Effector CD4-positive, alpha-beta T cell (primary cell): ENCODE measurements at places on chromosomes 16 and 17.

DNA sequence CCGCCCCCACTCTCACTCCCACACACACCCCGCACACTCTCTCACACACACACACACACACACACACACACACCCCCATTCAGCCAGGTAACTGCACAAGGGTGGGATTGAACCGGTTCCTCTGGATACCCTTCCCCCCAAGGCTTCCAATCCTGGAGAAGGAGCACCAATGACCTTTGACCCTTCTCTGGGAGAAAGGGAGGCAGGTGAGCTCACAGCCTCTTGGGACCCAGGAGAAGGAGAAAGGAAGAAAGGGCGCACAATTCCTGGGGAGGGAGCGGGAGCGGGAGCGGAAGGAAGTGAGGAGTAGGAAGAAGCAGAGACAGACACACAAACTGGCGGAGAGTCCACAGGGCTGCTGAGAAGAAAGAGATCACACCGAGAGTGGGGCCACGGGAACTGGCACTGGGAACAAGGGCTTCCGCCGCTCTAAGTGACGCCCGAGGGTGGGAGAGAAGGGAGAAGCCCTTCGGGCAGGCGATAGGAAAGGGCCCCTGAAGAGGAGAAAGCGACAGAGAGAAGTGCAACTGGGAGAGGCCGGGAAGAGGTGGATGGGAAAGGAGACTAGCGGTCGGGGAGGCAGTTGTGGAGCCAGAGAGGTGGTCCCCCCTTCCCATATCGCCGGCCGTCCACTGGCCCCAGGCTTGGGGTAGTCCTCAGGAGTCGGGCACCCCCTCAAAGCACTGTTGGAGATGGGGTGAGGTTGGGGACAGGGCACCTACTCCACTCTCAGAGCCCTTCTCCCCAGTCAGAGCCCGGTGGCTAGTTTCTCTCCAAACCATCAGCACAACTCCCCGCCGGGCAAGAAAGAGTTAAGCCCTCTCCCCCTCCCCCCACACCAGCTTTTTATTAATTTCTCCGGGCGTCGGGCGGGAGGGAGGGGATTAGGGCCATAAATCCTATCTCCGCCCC is 1.3 kb downstream of the SAMD14 start:
- DNase-seq, result no peak

DNA sequence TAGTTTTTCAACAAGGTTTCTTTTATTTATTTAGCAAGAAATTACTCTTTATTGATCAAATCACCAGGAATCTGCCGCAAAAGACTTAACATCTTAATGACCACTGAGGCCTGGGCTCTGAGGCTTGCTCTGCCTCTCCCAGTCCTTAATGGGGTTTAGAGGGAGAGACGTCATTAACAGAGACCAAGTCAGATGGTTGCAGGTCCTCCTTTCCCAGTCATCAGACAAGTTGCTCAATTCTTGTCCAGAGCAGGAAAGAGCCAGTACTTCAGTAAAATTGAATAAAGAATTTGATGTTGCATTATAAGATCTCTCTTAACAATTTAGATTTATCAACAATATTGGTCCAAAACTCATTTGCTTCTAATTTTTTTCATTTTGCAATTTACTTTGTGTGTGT is 2.0 kb downstream of the SEPHS2 start:
- no peak for DNase-seq

- DNase-seq, result no peak
Measured at GRCh38 chr17:30541802-30542201, 64.6 kb downstream of the GOSR1 start.

DNA sequence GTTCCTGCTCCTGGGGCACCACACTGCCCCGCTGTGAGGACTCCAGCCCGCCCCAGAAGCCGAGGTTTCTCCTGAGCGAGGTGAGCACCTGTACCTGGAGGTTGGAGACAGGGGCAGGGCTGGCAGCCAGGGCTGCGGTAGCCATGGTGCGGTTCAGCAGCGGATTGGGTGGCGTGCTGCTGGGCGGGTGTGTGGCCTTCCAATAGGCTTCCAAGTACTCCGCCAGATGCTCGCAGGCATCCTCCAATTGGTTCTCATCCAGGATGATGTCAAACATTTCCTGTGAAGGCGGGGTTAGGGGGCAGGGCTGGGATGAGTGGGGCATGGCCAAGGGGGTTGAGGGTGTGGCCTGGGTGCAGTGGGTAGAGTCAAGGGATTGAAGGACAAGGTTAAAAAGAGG is 11.3 kb upstream of the ARL5C start:
- DNase-seq, result no peak

- no peak for DNase-seq
Measured at GRCh38 chr17:1713878-1714426, 3.8 kb upstream of the TLCD2 start.
